CD8-positive, alpha-beta memory T cell (primary cell): ENCODE measurements at places on chromosomes 7 and 10. TPM values are rescaled to one million over a fixed set of nuclear protein-coding genes. Genes with fewer than 3 reads are reported as not detected.

Gene TAS2R40
- not detected for total RNA-seq

Gene PPP1R3C
- not detected for total RNA-seq

Gene TBX20
- total RNA-seq, result not detected

Gene HKDC1
- total RNA-seq, result 0.15 TPM

Gene FOXI2
- total RNA-seq, result not detected

Gene BAIAP2L1
- 1.3 TPM for total RNA-seq

Gene MINPP1
- total RNA-seq, result 16.2 TPM

Gene UBE2H
- total RNA-seq, result 15.3 TPM

Gene PAPSS2
- 0.46 TPM for total RNA-seq

Gene ASB10
- not detected for total RNA-seq

Gene FFAR4
- not detected for total RNA-seq

Gene GPR37
- not detected for total RNA-seq

Gene NRCAM
- 0.27 TPM for total RNA-seq
